Sigmoid colon (tissue), 7 donors: ENCODE measurements at places on chromosomes 4 and X. TPM values are rescaled to one million over a fixed set of nuclear protein-coding genes. Genes with fewer than 3 reads are reported as not detected.

DNA sequence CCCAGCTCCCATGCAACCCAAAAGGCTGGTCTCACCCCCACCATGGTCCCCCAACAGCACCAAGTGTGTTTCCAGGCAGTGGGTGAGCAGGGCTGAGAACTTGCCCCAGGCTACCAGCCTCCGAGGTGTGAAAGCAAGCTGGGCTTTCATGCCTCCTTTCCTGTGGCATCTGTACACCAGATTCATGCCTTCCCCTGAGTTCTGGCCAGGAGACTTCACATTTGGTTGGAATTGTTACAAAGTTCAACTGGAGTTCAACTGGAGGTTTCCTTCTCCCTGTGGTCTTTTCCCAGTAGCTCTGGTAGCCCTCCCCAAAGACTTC lies 77.6 kb upstream of the RAB40AL start:
- no peak for DNase-seq

DNA sequence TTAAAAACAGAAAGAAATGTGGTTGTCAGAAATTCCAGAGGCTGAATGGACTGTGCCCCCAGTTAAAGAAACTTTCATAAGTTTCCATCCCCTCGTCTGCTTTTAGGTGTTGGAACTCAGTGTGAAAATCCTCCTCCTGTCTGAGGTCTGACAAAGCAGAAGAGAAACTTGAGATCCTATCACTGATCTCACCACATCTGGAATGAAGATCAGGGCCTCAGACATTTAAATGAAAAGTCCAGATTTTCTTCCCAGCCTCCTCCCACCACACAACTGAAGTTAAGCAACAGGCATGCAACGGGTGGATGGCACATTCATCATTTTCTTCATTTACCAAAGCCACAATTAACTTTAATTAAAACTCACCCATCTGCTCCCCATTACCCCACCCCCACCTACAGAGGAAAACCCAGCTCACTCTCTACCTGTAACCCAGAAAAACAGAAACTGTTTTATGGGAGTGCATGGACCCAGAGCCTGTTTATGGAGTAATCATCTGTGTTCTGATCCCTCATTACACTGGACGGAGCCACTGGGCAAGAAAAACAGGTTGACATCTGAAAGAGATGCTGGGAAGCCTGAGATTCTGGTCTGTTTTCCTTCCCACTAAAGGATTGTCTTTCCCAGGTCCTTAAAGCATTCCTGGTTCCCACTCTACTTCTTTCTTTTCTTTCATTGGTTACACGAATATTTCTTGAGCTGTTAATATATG lies 58.1 kb upstream of the HOPX start:
- DNase-seq = no peak

- DNase-seq = no peak
These were observed 65.8 kb downstream of the SLC9A7 start for GRCh38 chrX:46693149-46693548.

- DNase-seq = no peak
These were observed 262.2 kb downstream of the SPOCK3 start for GRCh38 chr4:166972071-166972470.

GRCh38 chr4:169151671-169152070 lies 119.1 kb downstream of the SH3RF1 start:
- no peak for DNase-seq

GRCh38 chr4:102392033-102392744 lies 46.9 kb upstream of the SLC39A8 start:
- no peak for DNase-seq

GRCh38 chr4:71188156-71188640 lies 150.6 kb upstream of the SLC4A4 start:
- no peak for DNase-seq

- no peak for DNase-seq
These were observed 1344.0 kb downstream of the FSTL5 start for GRCh38 chr4:160819791-160820190.

MAMLD1 gene
- total RNA-seq = 1.2 TPM

SPANXA2 gene
- total RNA-seq = not detected

GIMD1 gene
- total RNA-seq = not detected
